ENCODE measurements at places on chromosomes 12 and 14.

DNA sequence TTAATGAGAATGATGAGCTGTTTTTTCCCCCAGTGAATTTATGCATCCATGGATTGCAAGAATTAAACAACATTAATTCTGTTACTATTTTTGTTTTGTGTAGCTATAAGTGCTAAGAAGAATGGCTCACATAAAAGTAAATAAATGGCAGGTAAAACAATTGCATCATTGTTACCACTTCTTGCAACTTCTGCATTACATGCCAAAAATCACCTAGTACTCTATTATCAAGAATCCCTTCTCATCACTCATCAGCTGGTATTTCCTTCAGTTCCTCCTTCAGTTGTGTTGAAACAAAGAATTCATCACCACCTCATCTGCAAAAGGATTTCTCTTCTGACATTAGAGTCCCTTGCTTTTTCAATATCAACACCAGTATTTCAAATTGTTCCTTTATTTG lies 773 bp downstream of the A2M start:
- DNase-seq: no peak

DNA sequence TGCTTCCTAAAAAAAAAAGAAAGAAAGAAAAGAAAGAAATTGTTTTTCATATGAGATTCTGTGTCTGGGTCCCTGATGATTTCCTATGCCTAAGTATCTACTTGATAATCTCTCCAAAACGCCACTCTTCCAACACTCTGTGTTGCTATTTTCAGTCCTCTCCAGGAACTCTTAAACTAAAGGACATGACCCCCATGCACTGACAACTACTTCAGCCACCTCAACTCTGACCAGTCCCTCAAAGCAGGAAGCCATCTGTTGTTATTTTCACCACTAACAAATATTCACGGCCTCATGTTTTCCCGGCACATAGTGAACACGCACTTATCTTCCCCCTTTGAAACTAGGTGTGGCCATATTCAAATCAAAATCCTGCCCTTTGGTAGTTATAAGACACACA lies 259.3 kb downstream of the PPFIA2 start:
- no peak for DNase-seq

GRCh38 chr12:23847857-23848256 lies 101.6 kb downstream of the SOX5 start:
- DNase-seq: no peak

DNA sequence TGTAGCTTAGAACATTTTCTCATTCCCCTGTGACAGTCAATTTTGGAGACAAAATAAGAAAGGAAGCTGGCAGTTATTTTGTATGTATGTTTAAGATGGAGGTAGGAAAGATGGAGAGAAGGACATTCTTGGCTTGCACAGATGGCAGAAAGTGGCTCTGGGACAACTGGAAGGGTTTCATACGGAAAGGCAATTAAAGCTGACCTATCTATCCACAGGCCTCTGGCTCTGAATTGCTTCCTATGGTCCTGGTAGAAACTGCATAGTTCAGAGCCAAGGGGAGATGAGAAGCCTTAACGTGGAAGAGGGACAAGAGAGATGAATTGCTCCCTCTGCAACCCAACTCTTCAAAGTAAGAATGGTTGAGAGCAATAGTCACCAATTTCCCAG lies 8.0 kb upstream of the NPFF start:
- no peak for DNase-seq

DNA sequence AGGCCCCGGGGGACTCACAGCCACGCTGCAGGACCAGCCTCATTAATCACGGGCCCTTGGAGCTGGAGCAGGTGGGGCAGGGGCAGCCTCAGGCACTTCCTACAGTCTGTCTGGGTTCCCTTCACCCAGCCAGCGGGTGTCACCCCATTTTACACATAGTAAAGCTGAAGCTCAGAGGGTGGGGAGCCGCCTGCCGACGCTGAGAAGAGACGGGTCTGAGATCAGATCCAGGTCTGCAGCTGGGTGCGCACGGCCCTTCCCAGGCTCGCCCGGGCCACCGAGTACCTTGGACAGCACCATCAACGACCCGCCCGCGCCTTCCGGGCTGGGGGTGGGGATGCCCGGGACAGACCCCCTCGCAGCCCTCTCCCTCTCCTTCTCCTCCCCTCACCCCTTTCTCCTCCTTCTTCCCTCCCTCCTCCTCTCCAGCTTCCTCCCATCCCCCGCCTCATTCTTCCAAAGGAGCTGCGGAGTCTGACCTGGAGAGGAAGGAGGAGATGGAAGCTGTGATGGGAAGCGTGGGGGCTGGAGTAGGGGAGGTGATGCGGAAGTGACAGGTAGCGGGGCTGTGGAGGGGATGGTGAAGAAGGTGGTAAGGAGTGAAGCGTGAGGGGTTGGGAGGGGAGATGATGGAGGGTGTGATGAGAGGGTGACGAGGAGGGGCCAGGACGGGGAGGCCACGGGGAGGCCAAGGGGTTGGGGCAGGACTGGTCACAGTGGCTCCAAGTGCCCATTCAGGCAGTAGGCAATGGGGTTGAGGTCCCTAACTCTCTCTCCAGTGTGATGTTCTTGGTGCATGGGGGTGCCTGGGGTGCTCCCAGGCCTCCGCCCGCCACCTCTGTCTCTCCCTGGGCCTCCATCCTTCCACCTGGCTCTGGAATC lies 8.8 kb downstream of the DTX1 start:
- DNase-seq: no peak

DNA sequence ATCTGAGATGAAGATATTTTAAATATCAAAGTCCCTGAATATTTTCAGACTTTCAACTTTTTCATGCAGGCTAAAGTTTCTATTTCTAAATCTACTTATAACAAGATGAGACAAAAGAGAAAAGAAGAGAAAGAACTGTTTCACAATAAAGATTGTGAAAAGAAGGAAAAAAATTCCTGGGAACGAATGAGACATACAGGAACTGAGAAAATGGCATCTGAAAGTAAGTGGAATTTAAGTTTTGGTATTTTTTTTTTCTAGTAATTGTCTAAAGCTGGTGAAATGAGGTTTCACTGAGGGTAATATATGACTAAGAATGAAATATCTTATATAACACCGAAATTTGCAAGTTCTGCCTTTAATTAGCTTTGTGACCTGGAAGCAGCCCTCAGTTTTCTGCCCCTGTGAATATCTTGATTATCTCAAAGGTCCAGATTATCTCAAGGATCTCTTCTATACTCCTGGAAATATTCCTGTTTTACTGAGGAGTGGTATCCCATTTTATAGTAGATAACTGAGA lies 55.7 kb upstream of the PRPF39 start:
- DNase-seq: no peak

- DNase-seq: no peak
Observed at GRCh38 chr14:104298458-104298857, 160.1 kb downstream of the KIF26A start.

- no peak for DNase-seq
Observed at GRCh38 chr14:26987744-26988363, 390.0 kb upstream of the NOVA1 start.

- DNase-seq: no peak
Observed at GRCh38 chr14:101585211-101585610, 23.9 kb downstream of the DIO3 start.

DNA sequence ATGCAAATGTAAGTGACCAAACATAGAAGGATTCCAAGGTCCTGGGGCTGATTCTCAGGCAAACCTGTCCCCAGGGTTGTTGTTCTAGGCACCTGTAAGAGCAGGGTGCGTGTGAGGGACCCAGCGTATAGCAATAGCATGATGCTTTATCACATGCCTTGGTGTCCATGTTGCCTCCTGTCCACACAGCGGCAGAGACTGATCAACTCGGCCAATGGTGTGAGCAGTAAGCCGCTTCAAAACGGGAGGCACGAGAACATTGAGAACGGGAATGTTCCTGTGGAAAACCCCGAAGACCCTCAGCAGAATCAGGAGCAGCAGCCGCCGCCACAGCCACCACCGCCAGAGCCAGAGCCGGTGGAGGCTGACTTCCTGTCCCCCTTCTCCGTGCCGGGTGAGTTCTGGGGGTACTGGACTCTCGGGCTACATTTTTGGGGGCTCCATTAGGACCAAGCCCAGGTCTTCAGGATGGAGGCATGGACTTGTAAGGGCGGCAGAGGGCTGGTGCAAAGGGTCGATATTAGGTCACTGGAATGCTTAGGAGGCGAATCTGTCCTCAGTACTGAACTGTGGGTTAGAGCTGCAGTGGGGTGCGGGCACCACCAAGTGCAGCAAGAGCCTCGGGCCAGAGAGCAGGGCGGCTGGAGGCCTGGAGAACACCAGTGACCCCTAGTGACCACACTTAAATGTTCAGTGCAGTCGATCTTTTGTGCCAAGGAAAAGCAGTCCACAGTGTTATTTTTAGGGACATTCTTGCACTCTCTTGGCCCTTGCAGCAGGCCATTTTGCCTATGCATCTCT lies 57.2 kb upstream of the RIN3 start:
- no peak for DNase-seq

- no peak for DNase-seq
Observed at GRCh38 chr12:8687846-8688601, 9.8 kb upstream of the RIMKLB start.

DNA sequence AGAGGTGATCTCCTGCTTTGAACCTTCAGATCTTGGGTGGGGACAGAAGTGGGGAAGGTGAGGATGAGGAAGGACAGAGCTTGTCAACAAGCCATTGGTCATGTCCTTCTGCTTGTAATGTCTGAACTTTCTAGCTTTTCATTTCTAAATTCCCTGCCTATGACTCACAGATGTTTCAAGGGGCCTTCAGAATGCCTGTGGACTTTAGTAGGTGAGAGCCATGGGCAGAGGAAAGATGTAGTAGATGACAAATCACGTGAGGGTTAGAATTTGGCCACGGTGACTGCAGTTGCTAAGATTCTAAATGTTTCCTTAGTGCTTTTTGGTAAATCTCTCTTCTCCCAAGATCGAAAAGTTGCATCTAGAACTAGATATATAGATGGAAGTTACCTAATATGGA lies 18.7 kb upstream of the CREBL2 start:
- DNase-seq: no peak

GRCh38 chr14:23469127-23469905 lies at the start of gene NGDN:
TSS of gene NGDN (plus strand) at chr14:23469703. CDS start at chr14:23469716, 13 bp downstream.
- DNase-seq: peak; percentile 87

GRCh38 chr12:25130741-25131188 lies 64.2 kb downstream of the DNAI7 start:
- no peak for DNase-seq

- DNase-seq: no peak
Observed at GRCh38 chr12:69511469-69512267, 41.5 kb downstream of the FRS2 start.

GRCh38 chr14:105436891-105437722 lies 17.5 kb downstream of the MTA1 start:
- DNase-seq: no peak

DNA sequence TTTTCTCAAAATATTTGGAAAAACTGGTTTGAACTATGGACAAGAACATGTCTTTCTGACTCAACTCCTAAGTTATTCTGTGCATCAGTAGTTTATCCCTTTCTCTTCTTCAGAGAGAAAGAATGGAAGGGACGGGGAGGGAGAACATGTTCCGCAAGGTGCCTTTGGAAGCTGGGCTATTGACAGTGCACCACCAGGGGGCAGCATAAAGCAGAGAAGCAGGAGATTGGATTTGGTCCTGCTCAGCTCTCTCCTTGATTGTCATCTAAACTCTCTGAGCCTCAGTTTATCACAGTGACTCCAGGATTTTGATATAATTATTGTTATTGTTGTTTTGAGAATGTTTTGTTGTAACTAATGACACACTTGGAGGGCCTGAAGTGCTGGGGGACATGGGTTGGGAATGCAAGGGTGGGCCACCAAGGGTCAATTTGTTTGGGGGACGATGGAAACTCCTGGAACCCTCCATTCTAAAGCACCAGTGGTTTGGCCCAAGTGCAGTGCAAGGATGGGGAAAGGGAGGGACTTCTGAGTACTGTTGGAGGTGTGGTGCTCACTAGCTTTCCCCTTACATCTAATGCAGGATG lies 45.3 kb upstream of the ANO6 start:
- peak; percentile 65 for DNase-seq

GRCh38 chr14:59028476-59029202 lies 159.8 kb upstream of the DAAM1 start:
- DNase-seq: no peak

GRCh38 chr14:99612071-99612737 lies 8.2 kb upstream of the CCDC85C start:
- DNase-seq: no peak

DNA sequence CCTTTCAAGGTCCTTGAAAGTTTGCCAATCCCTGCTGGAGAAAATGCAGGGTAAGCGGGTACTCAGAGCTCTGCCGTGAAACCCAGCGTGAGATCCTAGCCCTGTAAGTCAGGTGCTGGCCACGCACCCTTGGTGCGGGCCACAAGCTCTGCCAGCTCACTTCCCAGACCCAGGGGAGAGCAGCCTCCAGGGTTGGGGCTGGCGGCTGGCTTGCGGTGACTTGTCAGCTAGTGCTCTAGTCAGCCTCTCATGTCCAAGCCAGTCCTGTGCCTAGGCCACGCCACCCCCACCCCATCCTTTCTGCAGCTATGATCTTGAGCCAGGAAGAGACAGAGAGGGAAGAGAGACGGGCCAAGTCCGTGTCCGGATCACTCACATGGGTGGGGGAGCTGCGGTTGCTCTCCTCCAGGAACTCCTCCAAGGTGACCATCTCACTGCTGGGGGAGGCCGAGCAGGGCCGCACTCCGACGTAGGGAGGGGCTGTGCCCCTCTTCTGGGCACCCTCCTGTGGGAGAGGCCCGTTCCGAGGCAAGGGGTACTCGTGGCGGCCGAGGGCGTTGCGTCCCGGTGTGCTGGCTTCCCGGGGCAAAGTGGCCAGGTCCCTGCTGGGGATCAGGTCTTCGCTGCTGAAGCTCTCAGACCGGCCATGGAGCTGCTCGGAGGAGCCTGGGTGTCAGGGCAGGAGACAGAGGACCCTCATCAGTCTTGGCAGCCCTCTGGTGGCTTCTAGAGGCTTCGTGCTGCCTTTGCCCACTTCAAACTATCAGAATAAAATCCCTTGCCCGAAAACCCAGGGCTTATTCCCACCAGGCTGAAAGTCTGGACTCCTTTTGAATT lies 33.3 kb upstream of the GPR68 start:
- DNase-seq: no peak

- DNase-seq: no peak
Observed at GRCh38 chr12:13275241-13276085, 78.9 kb downstream of the EMP1 start.

DNA sequence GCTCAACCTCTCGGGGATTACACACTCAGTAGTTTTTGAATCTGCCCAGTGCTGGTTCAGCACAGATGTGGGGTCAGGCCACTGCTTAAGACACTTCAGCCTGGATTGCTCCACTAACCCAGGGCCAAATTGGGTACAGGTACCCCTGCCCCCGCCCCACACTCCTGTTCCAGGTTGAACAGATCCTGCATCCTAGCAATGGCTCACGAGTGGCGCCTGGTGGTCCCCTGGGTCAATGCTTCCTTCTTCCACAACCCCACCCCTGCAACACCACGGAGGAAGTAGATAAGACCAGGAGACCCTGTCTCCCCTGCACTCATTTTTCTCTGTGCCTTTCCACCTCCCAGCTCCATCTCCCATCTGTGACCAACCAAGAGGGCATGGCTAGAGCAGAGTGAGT lies 108.4 kb downstream of the ESRRB start:
- no peak for DNase-seq

DNA sequence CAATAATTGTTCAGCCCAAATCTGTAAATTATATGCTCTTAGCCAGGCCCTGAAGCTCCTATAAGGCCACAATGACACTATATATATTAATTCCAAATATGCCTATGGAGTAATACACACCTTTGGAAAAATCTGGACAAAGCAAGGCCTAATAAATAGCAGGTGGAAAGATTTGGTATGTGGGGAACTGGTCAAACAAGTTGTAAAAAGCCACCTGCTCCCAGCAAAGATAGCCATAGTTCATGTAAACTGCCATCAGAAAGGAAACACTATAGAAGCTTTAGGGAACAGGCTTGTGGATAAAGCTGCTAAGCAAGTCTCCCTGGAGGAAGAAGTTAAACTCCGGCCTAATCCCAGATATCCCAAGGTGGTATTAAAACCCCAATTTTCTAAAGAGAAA lies 29.7 kb downstream of the PRMT8 start:
- no peak for DNase-seq

- DNase-seq: no peak
Observed at GRCh38 chr14:81137316-81137715, 83.4 kb downstream of the GTF2A1 start.

Data from T follicular helper cell (primary cell).